ENCODE measurements at places on chromosomes 6 and 20.

DNA sequence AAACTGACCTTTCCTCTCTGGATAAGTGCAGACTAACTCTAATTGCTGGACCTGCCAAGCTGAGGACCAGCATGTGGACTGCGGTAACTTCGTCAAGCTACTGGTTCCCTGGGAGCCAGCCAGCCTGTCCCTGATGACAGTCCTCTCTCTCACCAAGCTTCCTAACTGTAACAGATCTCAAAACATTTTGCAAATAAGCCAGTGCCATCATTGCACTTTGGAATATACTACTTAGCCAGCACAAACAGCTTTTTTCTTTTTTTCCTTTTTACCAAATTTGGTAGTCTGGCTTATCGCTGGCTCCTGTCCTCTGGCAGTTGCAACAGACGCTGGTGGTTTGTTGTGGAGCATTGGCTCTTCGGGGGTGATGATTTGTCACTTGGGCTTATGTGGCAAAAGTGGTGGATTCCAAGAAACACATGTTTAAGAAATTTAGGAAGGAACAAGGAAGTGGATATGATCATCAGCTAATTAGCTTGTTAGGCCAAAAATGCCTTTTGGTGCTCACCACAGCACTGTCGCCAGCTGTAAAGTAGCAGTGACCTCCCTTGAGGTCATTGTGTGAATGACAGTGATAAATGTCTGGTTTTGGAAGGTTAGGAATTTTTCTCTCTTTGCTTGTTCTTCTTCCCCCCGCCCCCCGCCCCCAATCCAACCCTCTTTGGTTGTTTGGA lies 171.7 kb downstream of the CLIC5 start:
- DNase-seq: no peak

- no peak for DNase-seq
These were observed 47.4 kb downstream of the TRDN start for GRCh38 chr6:123589317-123589716.

DNA sequence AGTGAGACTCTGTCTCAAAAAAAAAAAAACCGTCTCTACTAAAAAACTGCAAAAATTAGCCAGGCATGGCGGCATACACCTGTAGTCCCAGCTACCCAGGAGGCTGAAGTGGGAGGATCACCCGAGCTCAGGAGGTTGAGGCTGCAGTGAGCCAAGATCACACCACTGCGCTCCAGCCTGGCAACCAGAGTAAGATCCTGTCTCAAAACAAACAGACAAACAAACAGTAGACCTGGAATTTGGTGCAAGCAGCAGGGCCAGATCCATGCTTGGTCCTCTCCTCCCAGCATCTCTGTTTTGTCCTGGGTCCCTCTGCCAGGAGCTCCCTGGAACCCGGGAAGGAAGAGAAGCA lies 11.6 kb downstream of the RIPOR3 start:
- no peak for DNase-seq

- DNase-seq: no peak
These were observed 474 bp downstream of the RBM38 start for GRCh38 chr20:57391439-57392301.

DNA sequence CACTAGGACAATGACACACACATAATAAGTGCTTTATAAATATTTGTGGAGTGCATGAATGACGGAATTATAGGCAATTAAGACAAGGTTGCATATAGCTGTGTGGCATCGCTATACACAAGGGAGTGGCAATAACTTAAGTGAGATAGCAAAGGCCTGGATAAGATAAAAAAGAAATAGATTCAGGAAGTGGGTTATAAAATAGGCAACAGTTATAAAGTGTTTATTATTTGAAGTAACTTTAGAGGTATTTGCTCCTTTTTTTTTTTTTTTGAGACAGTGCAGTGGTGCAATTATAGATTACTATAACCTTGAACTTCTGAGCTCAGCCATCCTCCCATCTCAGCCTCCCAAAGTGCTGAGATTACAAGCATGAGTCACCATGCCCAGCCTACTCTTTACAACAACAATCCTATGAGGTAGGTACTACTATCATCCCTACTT lies 75.9 kb upstream of the LOC128125822 start:
- DNase-seq: no peak

DNA sequence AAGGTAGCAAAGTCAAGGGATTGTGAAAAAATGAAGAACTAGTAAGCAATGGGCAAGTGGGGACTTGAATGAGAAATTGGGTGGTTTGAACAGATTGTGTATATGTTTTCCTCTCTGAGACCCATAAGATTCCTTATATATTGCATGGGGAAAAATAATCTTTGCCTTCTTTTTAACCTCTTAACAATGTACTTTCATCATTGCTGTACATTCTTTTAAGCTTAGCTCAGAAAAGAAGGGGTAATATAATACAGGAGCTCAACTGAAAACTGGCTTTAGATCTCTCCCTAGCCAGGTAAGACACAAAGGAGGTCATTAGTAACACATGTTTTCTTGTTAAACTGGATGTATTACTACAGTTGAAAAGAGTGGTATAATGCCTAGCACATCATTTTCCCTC lies 287.2 kb downstream of the RNF144B start:
- DNase-seq: no peak

DNA sequence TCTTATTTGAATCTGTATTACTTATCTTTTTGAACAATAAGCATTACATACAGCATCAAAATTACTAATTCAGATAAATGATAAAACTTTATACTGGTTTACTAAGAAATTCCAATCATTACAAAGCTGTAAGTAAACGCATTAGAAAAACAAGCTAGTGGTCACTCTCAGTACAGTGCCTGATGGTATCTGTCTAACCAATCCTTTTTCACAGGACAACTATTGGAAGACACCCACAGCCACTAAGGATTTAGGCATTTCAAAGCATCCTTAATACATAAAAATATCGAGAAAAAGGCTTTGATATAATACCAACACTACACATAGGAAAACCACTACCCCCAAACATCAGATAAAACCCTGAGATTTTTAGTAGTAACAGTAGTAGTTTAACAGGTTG lies 2.6 kb downstream of the CD164 start:
- DNase-seq: no peak

- DNase-seq: no peak
These were observed 450.7 kb downstream of the COL12A1 start for GRCh38 chr6:74755196-74755595.

DNA sequence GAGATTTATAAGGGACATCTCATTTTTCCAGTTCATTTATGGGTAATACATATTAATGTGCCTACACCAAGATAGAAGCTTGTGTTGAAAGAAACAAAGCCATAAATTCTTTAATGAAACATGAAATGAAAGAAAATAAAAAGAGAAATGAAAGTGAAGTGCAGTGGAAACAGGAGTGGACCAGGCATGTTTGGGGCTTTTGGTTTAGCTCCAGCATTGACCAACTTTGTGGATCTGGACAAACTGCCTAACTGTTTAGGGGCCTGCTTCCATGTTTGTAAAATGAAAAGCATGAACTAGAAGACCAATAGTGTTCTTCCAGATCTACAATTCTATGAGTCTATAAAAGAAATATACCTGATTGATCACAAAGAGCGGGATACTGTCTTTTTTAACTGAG lies 124.9 kb downstream of the GJA10 start:
- no peak for DNase-seq

DNA sequence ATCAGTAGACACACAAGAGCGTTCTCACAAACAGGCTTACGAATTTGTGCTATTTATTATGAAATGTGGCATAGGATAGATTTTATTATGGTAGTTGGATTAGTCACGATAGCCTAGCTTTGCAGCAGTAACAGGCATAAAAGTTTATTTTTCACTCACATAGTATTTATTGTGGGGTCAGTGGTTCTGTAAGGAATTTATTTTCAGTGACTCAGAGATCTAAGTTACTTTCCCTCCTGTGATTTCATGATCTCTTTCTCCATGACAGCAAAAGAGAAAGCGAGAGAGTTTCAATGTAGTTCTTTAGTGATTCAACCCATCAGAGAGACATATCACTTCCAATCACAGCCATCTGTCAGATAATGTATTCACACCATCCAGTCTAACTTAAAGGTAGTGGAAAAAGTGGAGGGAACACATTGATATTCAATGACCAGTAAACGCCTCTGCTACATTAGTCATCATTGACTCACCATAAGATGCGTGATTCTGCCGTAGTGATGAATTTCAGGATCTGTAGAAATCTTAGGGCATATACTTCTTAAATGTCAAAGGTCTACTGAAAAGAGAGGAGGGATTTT lies 605.5 kb downstream of the HDGFL1 start:
- DNase-seq: no peak

DNA sequence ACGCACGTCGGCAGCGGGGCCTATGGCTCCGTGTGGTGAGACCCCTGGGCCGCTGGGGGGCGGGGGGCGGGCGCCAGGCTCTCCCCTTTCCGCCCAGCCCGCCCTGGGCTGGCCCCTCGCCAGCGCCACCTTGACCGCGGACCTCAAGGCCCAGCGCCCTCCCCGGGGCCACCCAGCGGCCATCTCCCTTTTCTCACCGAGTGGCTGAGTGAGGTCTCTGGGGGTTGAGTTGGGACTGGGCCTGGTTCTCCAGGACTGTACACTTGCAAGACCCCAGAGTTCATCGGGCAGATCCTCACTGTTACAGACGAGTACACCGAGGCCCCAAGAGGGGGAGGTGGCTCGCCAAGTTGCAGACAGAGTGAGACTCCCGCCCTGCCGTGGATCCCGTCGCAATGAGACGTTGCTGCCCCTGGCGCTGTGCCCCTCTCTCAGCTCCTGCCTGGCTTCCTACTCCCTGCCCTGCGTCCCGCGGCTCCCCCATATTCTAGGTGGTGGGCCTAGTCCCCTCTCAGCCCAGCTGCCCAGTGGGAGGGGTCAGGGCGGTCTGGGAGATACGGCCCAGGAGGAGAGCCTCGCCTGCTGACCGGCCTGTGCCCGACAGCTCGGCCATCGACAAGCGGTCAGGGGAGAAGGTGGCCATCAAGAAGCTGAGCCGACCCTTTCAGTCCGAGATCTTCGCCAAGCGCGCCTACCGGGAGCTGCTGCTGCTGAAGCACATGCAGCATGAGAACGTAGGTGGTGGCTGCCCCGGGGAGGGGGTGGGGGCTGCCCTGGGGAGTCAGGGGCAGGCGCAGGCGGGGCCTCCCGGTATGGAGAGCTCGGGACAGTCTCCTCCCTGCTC lies 576 bp downstream of the MAPK13 start:
- no peak for DNase-seq

GRCh38 chr6:149223904-149224351 lies 93.6 kb upstream of the TAB2 start:
- DNase-seq: no peak

DNA sequence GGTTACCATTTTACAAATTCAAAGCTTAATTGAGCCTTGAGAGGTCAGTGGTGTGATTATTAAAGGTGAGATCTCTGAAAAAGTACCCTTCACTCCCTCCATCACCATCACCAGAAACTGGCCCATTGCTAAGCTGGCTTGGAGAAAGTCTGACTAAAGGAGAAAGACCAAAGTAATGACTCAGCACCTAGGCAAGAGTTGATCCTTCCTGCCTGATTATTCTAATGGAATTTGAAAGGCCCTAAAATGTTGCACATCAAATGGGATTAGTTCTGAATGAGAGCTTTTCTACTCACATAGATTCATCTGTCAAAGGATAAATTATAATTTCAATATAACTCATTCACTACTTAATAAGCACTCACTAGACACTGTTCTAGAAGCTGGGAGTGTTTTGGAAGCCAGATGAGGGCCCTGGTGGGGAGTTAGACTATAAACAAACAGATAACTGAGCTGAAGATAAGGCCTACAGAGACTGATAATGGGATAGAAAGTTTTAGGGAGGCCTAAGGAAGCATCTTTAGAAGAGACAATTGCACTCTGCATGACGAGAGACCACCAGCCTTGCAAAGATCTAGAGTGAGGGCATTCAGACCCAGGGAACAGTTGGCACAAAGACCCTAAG lies 366.7 kb downstream of the SYNE1 start:
- DNase-seq: no peak

DNA sequence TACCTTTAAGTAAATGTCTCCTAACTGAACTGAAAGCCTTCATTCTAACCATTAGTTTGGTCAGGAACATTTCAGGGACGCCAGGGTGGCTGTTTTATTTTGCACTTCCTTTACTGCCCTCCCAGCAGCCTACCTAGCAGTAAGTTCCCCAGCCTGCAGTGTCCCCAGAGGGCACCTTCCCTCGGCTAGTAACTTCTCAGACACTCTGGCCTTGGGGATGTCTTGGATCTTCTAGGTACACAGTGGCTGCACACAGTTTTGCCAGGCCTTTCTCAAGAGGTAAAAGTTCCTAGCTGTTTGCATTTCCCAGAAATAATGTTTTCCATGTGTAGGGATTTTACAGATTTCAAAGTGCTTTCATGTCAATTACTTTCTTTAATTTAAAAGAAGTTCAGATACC lies 378 bp upstream of the LAMA2 start:
- DNase-seq: no peak

DNA sequence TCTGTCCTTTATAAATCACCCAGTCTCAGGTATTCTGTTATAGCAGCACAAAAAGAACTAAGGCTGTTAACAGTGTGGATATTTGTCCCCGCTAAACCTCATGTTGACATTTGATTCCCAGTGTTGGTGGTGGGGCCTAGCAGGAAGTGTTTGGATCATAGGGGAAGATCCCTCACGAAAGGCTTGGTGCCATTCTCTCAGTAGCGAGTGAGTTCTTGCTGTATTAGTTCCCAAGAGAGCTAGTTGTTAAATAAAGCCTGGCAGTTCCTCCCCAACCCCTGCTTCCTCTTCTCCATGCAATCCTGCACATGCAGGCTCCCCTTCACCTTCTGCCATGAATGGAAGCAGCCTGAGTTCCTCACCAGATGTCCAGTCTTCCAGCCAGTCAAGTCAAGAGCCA lies 29.8 kb upstream of the ERVFRD-1 start:
- no peak for DNase-seq

DNA sequence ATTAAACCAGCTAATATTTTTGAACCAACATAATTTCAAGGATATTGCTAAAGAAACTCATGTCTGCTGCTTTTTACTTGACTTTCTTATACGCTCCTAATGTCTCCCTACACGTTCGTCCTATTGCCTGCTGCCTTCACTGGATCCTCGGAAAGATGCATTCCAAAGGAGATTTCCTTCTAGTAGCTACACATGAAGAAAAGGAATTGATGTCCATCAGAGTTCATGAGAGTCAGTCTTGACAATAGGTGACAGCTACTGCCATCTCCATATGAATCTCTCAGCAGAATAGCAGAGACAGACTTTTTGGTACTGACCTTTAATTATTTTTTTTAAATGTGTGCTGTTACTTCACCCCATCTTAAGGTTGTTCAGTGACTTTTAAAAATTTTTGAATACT lies 24.2 kb upstream of the COL9A1 start:
- DNase-seq: no peak

DNA sequence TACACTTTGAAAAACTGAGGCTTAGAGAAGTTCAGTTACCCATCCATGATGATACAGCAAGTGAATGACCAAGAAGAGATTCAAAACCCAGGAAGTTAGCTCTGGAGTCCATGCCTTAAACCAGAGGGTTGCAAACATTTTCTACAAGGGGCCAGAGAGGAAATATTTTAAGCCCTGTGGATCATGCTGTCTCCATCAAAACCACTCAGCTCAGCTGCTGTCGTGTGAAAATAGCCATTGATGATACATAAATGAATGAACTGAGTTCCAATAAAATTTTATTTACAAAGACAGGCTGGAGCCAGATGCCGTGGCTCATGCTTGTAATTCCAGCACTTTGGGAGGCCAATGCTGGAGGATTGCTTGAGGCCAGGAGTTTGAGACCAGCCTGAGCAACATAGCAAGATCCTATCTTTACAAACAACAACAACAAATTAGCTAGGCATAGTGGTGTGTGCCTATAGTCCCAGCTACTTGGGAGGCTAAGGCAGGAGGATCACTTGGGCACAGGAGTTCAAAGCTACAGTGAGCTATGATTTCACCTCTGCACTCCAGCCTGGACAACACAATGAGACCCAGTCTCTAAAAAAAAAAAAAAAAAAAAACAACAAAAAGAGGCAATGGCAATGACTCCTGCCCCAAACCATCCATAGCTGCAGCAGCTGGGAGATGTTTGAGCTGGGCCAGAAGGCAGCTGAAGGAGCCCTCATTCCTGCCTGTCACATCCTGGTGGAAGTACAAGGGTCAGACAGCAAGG lies 44.1 kb upstream of the RIN2 start:
- DNase-seq: no peak
